ENCODE measurements at places on chromosomes 16 and 17.

GRCh38 chr16:81444448-81445121, at the start of gene CMIP:
Gene CMIP, plus strand, starts transcription at chr16:81444808.
- DNase-seq: peak; percentile 44

DNA sequence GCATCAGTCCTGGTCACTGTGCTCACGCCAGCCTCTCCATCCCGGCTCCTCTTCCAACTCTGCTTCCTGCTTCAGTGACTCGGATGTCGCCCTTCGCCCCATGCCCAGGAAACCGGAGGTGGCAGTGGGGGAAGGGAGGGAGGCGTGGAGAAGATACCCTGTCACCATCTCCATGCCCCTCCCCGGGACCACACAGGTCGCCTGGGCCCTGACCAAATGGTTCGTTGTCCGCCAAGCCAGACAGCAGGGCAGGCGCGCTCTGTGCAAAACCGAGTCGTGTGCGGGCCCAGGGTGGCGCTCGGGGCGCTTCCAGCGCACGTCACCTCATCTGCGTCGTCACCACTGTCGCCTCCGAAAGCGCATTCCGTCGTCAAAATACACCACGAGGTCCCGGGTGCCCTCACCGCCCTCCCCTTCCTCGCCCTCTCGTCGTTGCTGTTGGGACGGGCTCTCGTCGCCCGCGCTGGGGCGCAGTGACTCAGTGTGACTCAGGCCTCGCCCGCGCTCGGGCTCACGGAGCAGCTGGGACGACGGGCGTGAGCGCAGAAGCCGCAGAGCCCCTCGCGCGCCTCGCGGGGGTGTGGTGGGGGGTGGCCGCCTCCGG, 39.2 kb downstream of the ZNF778 start:
- peak; percentile 83 for DNase-seq

- peak; percentile 78 for DNase-seq
Measured at GRCh38 chr16:22092143-22092933, at the start of gene VWA3A. Gene VWA3A, plus strand, starts transcription at chr16:22092541. Its CDS starts 97 bp downstream, at chr16:22092638.

- no peak for DNase-seq
Measured at GRCh38 chr16:85603203-85603755, 9.8 kb upstream of the GSE1 start.

GRCh38 chr17:65171752-65172151, 34.6 kb downstream of the RGS9 start:
- DNase-seq: no peak
